Stimulated activated CD8-positive, alpha-beta memory T cell treated with anti-CD3 and anti-CD28 coated beads, Interleukin-2, amount 100 ng/mL, for 1 hour (primary cell): ENCODE measurements at places on chromosomes 13 and 19.

GRCh38 chr13:112567161-112567862 is 20.6 kb downstream of the TUBGCP3 start:
- DNase-seq = no peak

GRCh38 chr13:24185591-24186232 is 25.2 kb downstream of the SPATA13 start:
- DNase-seq = no peak

- DNase-seq = no peak
These were observed 1.3 kb upstream of the FBL start for GRCh38 chr19:39847525-39847924.

GRCh38 chr13:43448605-43449336 is 338.0 kb downstream of the ENOX1 start:
- DNase-seq = no peak

DNA sequence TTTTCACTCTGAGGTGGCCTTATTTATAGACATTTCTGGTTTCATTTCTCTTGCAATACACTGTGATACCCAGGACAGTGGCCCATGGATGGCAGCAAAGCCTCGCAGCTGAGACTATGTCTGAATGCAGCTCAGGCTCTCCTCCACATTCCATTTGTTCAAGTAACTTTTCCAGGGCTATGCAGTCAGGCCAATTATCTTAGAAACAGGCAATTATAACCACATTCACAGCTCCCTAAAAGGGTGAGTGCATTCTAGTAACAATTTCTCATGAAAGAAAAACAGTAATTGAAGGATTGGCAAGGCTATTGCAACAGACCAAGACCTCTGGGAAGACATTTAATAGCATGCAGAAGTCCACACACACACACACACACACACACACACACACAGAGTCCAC is 264.0 kb downstream of the TBC1D4 start:
- no peak for DNase-seq

DNA sequence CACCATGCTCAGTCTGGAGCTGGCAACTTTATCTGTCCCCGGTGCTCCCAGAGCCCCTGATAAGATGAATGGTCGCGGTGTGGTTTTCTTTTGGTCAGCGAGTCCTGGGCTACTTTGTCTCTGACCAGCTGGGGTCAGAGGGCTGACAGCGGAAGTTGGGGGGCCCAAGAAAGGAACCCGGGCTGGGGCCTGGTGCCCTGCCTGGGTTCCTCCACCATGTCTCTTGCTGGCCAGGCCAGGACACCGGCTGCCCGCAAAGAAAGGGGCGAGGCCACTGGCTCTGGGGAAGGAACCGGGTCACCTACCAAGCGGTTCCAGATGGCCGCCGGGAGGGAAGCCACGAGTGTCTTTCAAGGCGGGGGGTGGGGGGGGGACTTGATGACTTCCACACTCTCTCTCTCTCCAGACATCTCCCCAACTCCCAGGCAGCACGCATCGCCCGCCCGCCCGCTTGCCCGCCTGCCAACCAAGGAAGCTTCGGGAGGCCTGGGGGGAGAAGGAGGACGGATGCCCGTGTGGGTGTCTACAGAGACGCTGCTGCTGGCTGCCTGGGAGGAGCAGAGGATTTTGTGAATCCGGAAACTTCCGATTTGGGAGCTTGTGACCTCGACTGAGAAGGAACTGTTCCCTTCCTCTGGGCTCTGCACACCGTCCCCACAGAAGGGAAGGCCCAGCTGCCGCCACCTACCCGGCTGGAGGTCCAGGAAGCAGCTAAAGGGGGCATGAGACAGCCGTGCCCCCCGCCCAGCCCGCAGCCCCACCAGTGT is 1.1 kb downstream of the PIP5K1C start:
- DNase-seq = no peak

DNA sequence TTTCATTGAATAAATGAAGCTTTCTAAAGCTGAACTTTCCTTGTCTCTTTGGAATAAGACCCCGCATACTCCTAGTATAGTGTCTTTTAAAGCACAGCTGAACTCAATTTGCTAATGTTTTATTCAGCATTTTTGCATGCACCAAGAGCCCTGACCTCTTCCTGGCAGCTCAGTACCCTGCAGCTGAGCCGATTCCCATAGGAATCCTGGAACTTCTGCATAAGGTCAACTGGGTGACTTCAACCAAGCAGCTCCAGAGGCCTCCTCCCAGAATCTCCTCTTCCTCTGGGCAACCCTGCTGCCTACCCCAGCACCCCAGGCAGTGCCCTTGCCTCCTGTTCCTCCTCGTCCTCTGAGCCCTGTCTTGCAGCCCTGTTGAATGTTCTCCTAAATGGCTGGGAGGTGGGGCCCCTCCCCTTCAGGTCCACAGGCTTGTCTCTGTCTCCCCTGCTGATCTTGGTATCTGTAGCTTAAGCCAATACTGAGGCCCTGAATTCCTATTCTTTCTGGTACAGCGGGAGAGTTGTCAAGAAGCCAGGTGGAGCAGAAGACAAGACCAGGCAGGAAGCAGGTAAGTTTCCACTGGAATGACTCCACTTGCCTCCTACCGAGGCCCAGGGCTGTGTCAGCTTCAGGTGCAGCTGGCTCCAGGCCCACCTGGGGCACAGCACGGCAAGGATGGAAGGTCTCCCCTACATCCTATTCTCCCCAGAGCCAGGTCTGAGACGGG is 23.6 kb upstream of the CCDC124 start:
- DNase-seq = no peak

- no peak for DNase-seq
These were observed 511.4 kb upstream of the KLF12 start for GRCh38 chr13:74645586-74645985.

- no peak for DNase-seq
These were observed 100.7 kb downstream of the SERP2 start for GRCh38 chr13:44474122-44474910.

DNA sequence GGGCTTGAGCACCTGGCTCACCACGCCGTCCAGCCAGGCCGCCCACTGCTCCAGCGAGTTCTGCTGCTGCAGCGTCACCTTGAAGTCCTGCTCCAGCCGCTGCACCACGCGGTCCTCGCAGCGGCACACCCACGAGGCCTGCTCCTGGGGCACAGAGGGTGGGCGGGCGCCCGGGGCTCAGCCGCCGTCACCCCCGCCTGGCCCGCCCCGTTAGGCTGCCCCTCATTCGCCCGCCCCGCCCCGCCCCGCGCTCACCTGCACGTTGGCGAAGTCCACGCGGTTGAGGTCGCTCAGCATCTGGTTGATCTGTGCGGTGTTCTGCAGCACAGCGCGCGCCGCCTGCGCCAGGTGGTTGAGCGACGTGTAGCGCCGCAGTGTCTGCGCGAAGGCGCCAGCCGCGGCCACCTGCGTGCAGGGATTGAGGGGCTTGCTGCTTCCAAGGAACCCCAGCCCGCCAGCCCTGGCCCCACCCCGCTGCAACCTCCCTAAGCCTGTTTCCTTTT is 11.3 kb downstream of the DCAF15 start:
- DNase-seq = no peak

DNA sequence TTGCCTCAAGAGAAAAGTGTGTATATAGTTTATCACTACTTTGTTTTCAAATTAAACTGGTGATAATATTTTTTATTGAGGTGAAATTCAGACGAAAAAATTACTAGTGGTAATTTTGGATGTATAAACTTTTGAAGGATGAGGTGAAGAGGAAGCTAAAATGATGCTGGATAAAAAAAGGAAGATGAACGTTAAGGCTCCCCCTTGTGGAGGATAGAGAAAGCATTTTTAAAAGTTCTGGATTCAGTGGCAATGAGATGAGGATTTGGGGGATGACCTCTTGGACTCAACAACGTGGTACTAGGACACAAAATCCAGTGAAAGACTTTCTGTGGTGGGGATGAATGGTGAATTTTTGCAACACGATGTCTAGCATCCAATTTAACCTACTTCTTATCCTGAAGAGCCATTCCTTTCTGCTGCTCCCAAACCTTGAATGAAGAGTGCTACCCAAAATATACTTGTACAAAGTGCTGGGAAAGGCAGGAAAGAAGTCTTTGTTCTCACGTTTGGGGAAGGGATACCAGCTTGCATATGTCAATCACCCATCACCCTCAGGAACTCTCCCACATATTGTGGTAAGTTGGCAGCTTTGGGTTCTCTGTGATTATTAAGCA is 7.3 kb upstream of the SIGLEC5 start:
- DNase-seq = no peak

DNA sequence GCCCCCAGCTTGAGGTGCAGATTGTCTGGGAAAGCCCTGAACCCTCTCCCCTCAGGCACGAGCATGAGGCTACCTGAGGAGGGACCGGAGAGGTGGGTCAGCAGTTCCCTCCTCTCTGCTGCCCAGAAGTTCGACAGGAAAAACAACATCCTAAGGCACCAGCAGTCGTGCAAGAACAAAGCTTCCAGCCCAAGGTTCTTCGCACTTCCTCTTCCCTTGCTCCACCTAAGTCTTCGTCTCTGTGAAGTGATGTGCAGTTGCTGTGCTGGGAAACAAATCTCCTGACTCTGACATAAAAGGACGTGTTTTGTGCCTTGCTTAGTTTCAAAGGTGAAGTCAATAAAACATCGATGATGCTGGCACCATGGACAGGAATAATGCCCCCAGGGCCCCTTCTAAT is 173.3 kb downstream of the USP12 start:
- no peak for DNase-seq

GRCh38 chr13:42401376-42401775 is 129.4 kb downstream of the AKAP11 start:
- no peak for DNase-seq

- DNase-seq = no peak
These were observed 493 bp upstream of the LHFPL6 start for GRCh38 chr13:39603424-39603947.

GRCh38 chr19:35973487-35973886 is 21.5 kb upstream of the SDHAF1 start:
- no peak for DNase-seq

- no peak for DNase-seq
These were observed 347.3 kb downstream of the TEX29 start for GRCh38 chr13:111667757-111668156.

DNA sequence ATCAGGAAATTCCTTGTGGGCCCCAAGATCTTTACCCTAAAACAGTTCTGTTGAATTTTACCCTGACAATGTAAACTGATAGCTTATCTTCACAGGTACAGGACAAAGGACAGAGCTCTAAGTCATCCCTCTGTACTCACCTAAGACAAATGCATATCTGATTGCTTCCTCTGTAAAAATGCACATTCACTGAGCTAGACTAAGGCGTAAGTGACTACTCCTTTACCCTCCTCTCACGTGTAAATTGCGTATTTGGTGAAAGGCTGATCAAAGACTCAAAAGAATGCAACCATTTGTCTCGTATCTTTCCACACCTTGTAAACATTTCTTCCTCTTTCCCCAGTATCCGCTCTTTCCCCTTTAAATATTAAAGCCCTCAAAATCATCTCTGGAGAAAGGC is 80.6 kb upstream of the LRCH1 start:
- DNase-seq = no peak

GRCh38 chr13:40231311-40231710 is 435.1 kb downstream of the FOXO1 start:
- DNase-seq = no peak

DNA sequence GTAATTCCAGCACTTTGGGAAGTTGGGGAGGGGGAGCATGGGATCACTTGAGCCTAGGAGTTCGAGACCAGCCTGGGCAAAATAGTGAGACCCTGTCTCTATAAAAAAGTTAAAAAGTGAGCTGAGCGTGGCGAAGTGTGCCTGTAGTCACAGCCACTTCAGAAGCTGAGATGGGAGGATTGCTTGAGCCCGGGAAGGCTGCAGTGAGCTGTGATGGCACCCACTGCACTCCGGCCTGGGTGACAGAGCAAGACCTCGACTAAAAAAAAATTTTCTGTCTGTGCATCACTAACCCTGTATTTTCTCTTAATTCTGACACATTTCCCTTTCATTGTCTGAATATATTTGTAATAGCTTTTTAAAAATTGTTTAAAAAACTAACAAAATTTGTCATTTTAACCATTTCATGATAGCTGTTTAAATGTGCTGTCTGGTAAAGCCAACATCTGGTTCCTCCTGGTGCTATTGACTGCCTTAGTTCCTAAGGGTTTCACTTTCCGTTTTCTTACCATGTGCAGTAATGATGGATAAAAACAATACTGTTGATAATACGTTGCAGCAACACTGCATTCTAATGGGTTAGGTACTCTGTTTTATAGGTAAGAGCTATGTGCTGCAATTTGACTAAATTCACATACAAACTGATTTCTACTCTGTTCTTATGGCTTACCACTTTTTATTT is 29.7 kb downstream of the LATS2 start:
- DNase-seq = no peak

GRCh38 chr13:67934617-67935330 is 704.6 kb upstream of the PCDH9 start:
- DNase-seq = no peak

DNA sequence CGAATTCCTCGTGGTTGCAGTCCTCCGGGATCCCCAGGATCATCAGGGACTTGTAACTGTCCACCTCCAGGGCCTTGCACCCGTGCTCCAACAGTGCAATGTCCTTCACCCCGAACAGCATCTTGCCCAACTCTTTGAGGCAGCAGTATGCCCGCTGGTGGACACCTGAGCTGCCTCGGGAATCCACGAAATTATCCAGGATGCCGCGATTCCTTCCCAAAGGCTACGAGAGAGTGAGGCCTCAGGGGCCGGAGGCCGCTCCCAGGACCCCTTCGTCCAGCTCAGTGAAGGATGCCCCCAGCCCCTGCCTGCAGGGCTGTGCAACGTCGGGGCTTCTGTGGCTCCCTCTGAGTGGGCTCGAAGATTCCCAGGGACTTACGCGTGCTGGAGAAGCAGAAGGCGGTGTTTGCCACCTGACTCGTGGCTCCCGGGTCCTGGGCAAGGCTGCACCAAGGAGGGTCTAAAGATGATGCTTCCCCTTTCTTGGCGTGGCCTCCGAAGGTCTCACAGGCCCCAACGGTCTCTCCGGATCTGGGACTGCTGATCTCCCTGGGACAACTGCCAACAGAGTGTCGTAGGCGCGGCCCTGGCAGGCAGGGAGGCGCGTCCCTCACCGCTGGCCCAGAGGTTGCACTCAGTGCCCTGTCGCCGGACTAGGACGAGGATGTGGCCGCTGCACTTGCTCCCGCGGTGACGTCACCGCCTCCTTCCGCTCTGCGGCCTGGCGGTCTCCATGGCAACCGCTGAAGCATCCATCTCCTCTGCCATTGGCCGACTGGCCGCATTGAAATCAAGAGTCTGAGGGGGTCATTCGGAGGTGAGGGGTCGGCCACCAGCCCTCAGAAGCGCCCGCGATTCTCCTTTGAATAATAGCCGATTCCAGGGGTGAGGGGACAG is at the start of gene PNMA8C:
TSS of gene PNMA8C (minus strand) at position 698 of the 897 bp plus-strand sequence. CDS start at position 121, 577 bp downstream.
- DNase-seq = peak; percentile 27

- DNase-seq = no peak
These were observed 162.1 kb upstream of the TMTC4 start for GRCh38 chr13:100836711-100837110.
